ENCODE measurements at places on chromosomes 5 and 9. TPM values are rescaled to one million over a fixed set of nuclear protein-coding genes. Genes with fewer than 3 reads are reported as not detected.

IFNA21 gene
- total RNA-seq, result not detected

SLC6A3 gene
- not detected for total RNA-seq

SAXO1 gene
- not detected for total RNA-seq

GCNT1 gene
- total RNA-seq, result 1.6 TPM

CDC20B gene
- 0.07 TPM for total RNA-seq

TAF11L10 gene
- total RNA-seq, result not detected

FRMPD1 gene
- 0.19 TPM for total RNA-seq
